ENCODE measurements at places on chromosomes 3 and 15.

DNA sequence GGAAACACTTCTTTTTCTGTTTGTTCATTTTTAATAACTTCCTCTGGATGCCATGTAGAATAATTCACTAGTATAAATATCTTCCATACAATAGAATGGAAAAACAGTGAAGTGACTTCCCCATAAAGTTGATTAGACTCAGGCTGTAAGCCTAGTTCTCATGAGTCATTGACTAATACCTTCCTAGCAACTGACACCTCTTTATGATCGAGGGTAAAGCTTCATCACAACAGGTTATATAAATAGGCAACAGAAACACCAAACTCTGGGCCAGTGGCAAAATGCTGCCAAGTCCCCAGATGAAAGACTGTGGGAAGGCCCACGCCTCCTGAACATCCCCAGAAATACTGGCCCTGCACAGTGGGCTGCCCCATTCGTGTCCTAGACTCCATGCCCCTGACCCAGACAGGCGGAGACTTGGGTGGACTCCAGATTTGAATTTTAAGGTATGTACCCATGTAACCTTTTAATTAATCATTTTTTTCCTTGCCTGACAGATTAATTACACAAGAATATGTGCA, 71.3 kb upstream of the TBC1D23 start:
- no peak for DNase-seq

DNA sequence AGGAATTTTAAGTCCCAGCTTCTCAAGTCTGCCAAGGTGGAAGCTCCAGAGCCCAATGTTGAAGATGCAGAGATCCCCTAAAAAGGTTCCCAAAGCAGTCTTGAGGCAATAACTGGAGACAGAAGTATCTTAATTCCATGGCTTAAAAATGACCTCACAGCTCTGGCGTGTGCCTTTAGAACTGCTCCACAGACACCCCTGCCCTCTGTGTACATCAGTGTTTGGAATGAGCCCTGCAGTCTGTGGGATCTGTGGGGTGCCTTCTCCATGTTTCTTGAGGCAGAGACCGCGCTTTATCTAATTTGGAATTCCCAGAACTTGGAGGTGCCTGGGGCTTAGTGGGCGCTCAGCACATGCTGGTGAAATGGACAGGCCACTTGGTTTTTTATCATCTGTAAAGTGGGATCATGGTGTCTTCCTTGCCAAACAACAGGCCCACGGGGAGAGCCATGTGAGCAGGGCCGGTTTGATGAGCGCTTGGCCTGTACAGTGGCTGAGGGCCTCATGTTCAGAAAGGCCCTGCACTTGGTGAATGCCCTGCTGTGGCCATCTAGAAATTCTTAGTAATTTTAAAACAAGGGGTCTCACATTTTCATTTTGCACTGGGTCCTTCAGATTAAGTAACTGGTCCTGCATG, 7.1 kb downstream of the ITGA11 start:
- no peak for DNase-seq

DNA sequence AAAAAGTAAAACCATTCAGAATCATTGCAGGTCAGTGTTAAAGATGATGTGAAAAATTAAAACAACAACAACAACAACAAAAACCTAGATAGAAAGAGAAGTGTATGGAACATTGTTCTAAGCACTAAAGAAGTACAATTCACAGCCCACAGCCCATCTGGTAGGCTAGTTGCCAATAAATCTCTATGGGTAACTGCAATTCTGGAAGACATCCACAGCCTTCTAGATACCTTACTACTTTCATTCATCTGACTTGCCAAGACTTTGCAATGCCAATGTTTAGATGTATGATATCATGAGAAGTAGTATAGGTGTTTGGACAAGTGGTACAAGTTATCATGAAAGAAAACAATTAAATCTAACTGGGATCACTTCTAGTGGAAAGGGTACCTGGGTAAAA, 198.6 kb downstream of the VGLL3 start:
- no peak for DNase-seq

- DNase-seq: no peak
These were observed 17.7 kb upstream of the MRPS22 start for GRCh38 chr3:139326131-139326530.

- no peak for DNase-seq
These were observed 25.7 kb downstream of the RGMA start for GRCh38 chr15:93063262-93063671.

DNA sequence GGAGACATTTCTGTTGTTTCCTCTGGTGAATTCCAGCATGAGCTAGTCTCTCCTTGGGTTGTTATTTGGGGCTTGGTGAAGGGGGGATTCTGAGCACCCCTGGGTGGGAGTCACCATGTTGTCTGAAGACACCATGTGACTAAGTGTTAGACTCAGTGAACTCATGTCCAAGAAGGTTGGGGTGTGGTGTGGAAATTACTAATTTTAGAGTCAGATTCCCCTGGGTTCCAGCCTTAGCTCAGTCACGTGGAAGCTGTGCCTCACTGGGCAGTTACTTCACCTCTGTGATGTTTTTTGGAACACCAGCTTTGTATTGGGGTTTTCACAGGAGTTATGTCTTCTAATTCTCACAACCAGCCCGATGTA, 171.5 kb downstream of the RPLP1 start:
- peak; percentile 38 for DNase-seq

GRCh38 chr3:134018406-134018805, 11.3 kb downstream of the SLCO2A1 start:
- DNase-seq: no peak

DNA sequence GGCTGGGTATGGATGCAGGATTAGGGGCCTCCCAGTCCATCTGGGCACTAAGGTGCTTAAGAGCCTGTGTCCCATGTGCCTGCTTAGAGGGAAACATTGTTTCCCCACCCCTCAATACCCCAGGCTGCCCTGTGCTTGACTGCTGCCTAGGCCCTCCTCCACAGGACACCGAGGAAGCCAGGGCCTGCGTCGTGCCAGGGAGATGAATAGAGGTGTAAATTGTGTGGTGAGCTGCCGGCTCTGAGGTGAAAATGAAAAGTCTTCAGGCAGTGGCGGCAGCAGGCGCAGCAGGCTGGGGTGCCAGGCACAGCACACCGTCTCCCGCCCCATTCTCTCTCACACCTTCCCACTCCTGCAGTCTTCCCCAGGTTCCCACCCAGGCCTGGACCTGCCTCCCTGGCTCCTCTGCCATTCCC, 13.9 kb upstream of the GRM2 start:
- no peak for DNase-seq

DNA sequence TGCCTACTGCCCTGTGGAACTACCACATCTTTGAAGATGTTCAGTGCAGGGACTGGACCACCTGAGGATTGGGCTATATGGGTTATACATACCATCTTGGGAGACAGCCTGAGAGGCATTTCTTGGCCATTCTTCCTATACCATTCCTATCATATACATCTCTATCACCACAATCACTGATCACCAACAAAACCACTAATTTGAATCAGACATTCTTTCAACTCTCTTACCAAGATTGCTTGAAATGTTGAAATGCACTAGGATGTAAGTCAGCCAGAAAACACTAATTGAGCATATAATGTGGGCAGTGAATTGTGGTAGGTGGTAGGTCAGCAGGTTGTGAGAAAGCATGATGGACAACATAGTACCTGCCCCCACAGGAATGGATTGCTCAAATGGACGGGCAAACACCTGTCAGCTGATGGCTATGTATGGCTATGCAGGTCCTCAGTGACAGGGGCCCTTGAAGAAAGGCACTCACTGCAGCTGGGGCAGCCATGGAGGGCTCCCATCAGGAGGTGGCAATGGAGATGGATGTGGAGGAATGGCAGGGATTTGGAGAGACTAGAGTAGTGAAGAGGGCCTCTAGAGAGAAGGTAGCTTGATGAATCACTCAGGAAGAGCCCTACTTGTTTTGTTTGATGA, 49.1 kb downstream of the AMOTL2 start:
- DNase-seq: no peak

DNA sequence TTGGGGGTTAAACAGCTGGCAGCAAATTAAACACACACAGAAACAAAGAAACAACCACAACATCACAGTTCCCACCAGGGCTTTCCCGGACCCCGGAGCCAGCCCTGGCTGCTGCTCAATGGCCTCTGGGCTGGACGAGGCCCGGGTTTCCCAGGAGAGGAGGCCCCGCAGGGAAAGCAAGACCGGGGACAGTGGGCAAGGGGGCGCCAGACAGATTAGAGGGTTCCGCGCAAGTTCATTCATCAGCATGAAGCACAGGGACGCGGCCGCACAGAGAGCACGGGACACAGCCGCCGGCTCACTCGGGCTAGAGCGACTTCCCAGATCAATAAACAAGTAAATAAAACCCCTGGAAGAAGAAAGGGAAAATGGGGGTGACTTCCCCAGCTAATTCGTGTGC, 66.4 kb upstream of the RPL32 start:
- DNase-seq: no peak

- DNase-seq: no peak
These were observed 63.0 kb downstream of the NUP210 start for GRCh38 chr3:13357074-13357473.

GRCh38 chr15:51647128-51647562, 24.6 kb upstream of the DMXL2 start:
- no peak for DNase-seq

- DNase-seq: peak; percentile 48
These were observed 171.2 kb downstream of the ADAMTS17 start for GRCh38 chr15:100170291-100171210.

GRCh38 chr15:46442901-46443590, 808.2 kb downstream of the SQOR start:
- DNase-seq: no peak

DNA sequence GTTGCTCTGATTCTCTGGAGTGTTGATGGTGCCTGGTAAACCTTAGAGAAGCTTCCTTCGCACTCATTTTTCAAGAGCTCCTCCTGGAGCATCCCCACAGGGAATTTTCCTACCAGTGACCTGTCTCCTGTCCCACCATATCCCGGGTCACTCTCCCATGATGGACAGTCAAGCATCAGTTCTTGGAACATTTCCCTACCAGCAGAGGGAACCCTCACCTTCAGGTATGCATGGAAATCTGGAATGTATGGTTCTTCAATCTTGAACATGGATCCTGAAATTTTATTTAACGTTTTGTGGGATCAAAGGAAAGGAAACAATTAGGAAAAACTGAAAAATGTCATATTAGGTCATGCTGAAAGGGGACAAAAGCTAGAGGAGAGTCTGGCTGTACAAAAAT, 153.8 kb downstream of the SPATA16 start:
- no peak for DNase-seq

- DNase-seq: no peak
These were observed 341.1 kb upstream of the SEMA6D start for GRCh38 chr15:47376190-47376589.

GRCh38 chr3:72932416-72932815, 44.6 kb downstream of the GXYLT2 start:
- DNase-seq: no peak

GRCh38 chr15:44315126-44315525, 26.6 kb downstream of the GOLM2 start:
- DNase-seq: no peak

DNA sequence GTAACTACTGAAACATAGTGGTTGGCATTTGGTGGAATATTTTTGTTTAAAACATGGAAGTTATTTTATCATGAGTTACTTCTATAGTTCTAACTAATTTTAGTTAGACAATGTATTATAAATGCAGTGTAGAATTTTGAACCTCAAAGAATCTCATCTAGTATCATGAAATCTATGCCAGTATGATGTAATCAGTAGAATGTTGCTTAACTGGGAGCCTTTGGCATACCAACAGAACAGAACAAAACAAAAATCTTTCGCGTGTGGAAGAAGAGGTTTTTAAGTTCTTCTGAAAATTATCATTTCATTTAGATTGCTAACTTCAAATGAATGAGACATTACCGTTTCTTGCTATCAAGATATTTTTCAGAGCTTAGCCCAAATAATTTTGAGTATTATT, 98.4 kb upstream of the LRRFIP2 start:
- DNase-seq: no peak

DNA sequence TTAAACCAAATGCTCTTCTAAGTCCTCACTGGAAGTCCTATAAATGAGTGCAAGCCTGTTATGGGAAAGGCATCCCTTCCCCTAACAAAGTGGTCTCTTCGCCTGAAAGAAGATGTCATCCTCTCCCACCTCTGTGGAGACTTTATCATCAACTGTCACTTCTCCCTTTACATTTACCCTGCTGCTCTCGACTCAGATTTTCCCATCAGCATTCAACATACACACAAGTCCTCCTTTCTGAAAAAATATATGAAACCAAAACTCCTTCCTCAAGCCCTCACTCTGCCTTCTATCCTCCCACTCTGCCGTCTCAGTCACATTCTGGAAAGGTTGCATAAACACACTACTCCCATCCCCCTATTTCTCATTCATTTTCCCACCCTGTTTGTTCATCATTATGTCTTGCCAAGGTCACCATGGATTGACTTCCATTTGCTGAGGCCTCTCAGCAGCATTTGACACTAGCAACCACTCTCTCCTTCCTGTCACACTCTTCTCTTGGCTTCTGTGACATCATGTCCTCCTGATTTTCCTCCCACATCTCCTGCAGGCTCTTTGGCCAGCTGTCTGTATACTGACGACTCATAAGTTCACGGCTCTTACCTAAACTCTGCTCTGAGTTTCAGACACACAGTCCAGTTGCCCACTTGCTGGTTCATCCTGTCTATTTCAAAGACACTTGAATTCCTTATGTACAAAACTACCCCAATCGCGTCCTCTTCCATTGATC, 70.3 kb upstream of the SMAD3 start:
- no peak for DNase-seq

DNA sequence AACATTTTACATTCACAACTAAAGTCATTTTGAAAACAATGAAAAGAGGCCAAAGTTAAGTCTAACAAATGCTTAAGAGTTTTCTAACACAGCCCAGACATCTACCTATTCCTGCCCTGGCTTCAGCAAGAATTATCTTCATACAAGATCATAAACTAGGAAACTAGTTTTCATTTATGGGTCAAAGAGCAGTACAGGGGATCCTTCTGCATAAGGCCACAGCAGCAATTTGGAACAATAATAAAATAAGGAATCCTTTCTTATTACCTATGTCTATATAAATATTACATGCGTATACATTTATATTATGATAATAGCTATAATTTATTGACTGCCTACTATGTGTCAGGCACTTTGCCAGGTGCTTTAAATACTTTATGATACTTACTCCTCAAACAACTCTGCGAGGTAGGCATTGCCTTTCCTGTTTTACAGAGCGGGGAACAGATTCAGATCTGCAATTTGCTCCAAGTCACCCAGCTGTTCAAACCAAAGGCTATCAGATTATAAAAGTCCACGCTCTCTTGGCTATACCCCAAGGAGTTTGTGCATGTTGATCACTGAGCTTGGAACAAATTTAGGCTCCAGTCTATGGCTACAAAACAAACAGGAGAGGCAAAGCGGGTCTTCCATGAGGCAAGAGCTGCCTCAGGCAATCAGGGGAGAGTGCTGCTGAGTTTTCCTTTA, 196.4 kb downstream of the RORA start:
- DNase-seq: no peak

GRCh38 chr3:110974902-110975301, 96.7 kb upstream of the NECTIN3 start:
- DNase-seq: no peak

GRCh38 chr3:51637144-51637940, 33.7 kb upstream of the TEX264 start:
- DNase-seq: no peak

GRCh38 chr3:4065085-4065484, 238.1 kb upstream of the SETMAR start:
- DNase-seq: no peak

Measured in activated T-cell treated with anti-CD3 and anti-CD28 coated beads, Interleukin-2, amount 50 U/mL, for 48 hours (primary cell).